AG04450 (cell line): ENCODE measurements at places on chromosomes 1 and 21.

GRCh38 chr1:25971811-25972180 is 26.1 kb downstream of the PAFAH2 start:
- DNase-seq, result no peak

GRCh38 chr1:183023601-183024316 is 539 bp downstream of the LAMC1 start:
- DNase-seq, result no peak

- peak; percentile 62 for DNase-seq
Observed at GRCh38 chr1:43267291-43267805, 2.4 kb upstream of the TMEM125 start.

GRCh38 chr1:198156111-198156744 is 570 bp upstream of the NEK7 start:
- no peak for DNase-seq

DNA sequence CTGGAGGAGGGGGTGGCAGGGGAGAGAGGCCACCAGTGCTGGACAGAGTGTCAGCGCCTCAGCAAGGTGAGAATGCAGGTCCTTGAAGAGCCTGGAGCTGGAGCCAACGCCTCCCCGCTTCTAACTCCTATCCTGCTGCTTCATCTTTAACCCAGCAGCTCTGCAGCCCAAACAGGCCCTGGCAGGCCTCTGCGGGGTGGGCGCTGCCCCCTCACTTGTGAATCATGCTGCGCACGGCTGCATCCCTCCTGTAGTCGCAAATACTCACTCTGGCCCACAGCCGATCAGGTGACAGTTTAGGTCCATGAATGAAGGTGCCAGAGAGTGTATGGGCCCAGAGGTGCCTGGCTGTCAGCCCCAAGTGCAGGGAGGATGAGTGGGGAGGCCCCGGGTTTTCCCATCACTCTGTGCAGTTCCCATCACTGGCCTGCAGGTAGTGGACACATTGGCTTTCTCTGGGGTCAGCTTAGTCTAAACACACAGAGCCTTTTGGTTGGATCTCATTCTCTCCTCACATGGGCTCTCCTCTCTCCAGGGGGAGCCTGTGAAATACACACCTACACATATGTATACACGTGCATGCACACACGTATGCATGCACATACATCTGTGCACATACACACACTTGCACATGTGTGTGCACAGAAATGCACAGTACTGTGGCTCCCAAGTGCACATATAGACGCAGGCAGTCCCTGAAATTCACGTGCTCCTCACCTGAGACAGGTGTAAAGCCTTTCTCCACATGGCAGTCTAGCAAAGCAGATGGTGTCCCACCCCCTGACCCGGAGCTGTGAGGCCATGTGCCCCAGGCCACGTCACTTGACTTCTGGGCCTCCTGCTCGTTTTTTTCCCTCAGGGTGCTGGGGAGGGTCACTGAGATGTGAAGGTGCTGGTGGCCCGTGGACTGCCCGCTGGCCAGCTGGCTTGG is 52.0 kb downstream of the TRIM11 start:
- DNase-seq, result no peak

DNA sequence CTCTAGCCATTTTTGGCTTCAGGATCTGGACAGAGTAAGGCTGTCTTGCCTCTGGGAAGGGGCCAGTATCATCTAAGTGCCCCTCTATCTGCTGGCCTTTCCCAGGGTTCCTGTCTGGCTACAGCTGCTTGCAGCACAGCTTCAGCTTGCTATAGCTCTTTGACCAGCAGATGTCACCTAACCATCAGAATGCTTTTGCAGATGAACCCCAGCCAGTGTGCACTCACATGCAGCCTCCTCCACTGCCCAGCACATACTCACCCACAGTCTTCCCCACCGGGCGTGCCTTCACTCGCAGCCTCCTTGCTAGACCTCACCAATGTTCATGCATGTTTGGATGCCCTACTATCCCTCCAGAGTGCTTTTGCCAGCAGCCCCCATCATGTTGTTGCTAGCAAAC is 769.0 kb downstream of the BRINP3 start:
- DNase-seq, result no peak
